ENCODE measurements at places on chromosomes 7 and 10. TPM values are rescaled to one million over a fixed set of nuclear protein-coding genes. Genes with fewer than 3 reads are reported as not detected.

- H3K4me1 ChIP-seq, result no peaks in the 10 kb centered on the region
- no peaks in the 10 kb centered on the region for H3K36me3 ChIP-seq
- H3K27me3 ChIP-seq, result peaks cover 35% of the 10 kb centered on the region
- H3K4me3 ChIP-seq, result no peak overlapping the region
Observed at GRCh38 chr7:45564485-45564884, 9.7 kb upstream of the ADCY1 start.

Gene ANKRD30A
- total RNA-seq, result not detected

GRCh38 chr7:80362010-80362618 is 149.8 kb downstream of the GNAT3 start:
- no peaks in the 10 kb centered on the region for H3K27me3 ChIP-seq
- H3K27ac ChIP-seq, result no peak overlapping the region
- H3K4me3 ChIP-seq, result no peak overlapping the region
- H3K4me1 ChIP-seq, result peaks cover 6% of the 10 kb centered on the region

DNA sequence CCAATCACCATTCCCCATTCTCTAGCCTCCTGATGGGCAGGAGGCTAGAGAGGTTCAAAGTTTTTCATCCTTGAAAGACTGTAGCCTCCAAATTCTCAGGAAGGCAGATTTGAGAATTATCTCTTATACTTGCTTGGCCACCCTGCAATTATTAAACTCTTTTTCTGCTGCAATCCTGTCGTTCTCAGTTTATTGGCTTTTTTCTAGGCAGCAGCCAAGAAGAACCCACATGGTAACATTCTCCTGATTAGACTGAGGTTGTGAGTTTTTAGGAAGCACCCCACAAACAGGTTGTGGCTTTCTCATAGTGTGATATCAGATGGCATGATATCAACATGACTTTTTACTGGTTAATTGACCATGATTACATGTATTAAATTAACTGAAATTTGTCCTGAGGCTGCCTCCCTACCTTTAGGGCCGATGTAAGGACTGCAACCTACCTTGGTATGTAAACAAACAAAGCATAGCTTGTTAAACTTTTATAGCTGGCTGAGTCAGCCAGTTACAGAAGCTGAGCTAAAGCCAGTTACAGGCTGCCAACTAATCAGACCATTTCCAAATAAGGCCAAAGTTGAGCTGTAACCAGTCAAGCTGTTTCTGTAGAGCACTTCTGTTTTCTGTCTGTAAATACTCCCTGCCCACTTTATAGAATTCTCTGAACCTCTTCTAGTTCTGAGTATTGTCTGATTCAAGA is 3.2 kb upstream of the ZNF248 start:
- no peak for DNase-seq
- no peaks in the 10 kb centered on the region for H3K36me3 ChIP-seq
- no peak overlapping the region for H3K27ac ChIP-seq
- no peaks in the 10 kb centered on the region for H3K27me3 ChIP-seq

DNA sequence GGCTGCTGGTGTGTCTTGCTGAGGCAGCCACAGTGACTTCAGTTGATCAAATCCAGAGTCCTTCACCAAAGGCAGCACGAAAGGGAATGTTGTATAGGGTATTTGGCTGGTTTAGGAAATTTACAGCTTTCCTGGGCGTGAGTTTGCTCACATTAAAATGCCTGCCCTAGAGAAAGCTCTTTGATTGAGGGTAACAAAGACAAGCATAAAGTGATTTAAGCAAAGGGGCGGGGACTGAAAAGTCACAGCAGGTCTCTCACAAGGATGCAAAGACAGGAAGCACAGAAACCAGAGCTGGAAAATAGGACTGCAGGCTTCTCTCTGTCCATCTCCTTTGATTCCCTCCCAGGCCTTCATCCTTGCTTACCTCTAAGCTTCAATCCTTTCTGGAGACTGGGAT is 139.2 kb downstream of the ELMO1 start:
- no peaks in the 10 kb centered on the region for H3K4me1 ChIP-seq
- no peak for DNase-seq
- H3K36me3 ChIP-seq, result no peaks in the 10 kb centered on the region
- H3K27ac ChIP-seq, result no peak overlapping the region
- no peak overlapping the region for H3K4me3 ChIP-seq
- H3K27me3 ChIP-seq, result no peaks in the 10 kb centered on the region

DNA sequence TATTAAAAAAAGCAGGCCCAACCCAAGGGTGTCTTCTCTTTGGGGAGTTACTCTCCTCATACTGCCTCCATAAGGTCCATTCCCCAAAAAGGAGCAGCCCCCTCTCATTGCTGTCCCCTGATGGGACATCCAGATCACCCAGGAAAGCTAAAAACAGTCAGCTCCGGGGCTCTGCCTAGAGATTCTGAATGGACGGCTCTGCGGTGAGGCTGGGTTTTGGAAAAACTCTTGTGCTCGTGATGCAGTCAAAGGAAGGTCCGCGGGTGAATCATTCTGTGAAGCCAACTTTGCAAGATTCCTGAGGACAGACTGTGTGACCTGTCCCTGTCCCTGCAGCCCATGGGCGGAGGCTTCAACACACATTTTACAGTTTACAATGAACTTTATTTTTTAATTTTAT is 351.5 kb downstream of the TYW1 start:
- H3K4me3 ChIP-seq, result no peak overlapping the region
- no peak overlapping the region for H3K27ac ChIP-seq
- no peaks in the 10 kb centered on the region for H3K27me3 ChIP-seq
- no peaks in the 10 kb centered on the region for H3K36me3 ChIP-seq
- no peak for DNase-seq
- H3K4me1 ChIP-seq, result no peaks in the 10 kb centered on the region

GRCh38 chr10:126155528-126155927 is 232.7 kb downstream of the ADAM12 start:
- H3K27me3 ChIP-seq, result no peaks in the 10 kb centered on the region
- H3K4me3 ChIP-seq, result no peak overlapping the region
- peaks cover 36% of the 10 kb centered on the region for H3K4me1 ChIP-seq

- no peaks in the 10 kb centered on the region for H3K27me3 ChIP-seq
- no peak overlapping the region for H3K27ac ChIP-seq
- no peaks in the 10 kb centered on the region for H3K36me3 ChIP-seq
- no peaks in the 10 kb centered on the region for H3K4me1 ChIP-seq
- H3K4me3 ChIP-seq, result no peak overlapping the region
Observed at GRCh38 chr10:10946081-10946480, 71.6 kb upstream of the CELF2 start.

GRCh38 chr7:152590481-152590880 is 85.5 kb downstream of the XRCC2 start:
- DNase-seq, result no peak
- H3K4me3 ChIP-seq, result no peak overlapping the region
- no peaks in the 10 kb centered on the region for H3K36me3 ChIP-seq
- H3K4me1 ChIP-seq, result no peaks in the 10 kb centered on the region
- no peak overlapping the region for H3K27ac ChIP-seq

DNA sequence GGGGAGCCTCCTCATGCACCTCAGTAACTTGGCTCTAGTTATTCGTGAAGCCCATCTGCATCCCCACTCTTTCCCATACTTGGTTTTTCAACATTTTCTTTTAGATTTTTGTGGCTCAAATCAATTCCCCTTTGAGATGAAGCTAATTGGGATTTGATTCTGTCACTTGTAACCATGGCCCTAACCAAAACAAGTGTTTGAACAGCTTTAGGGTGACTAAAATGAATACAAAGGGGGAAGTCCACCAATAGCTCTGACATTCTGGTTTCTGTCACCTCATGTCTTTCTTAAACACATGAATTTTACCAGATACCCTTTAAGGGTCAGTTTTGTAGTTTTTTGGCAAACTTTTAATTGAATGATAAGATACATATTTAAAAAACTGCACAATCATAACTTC is 87.0 kb downstream of the PCGF5 start:
- H3K4me3 ChIP-seq, result no peak overlapping the region
- H3K36me3 ChIP-seq, result no peaks in the 10 kb centered on the region
- no peak overlapping the region for H3K27ac ChIP-seq
- DNase-seq, result no peak
- peaks cover 7% of the 10 kb centered on the region for H3K27me3 ChIP-seq
